ENCODE measurements at places on chromosomes 3 and 15.

- no peak for DNase-seq
Measured at GRCh38 chr15:79903626-79904025, 6.8 kb upstream of the MTHFS start.

DNA sequence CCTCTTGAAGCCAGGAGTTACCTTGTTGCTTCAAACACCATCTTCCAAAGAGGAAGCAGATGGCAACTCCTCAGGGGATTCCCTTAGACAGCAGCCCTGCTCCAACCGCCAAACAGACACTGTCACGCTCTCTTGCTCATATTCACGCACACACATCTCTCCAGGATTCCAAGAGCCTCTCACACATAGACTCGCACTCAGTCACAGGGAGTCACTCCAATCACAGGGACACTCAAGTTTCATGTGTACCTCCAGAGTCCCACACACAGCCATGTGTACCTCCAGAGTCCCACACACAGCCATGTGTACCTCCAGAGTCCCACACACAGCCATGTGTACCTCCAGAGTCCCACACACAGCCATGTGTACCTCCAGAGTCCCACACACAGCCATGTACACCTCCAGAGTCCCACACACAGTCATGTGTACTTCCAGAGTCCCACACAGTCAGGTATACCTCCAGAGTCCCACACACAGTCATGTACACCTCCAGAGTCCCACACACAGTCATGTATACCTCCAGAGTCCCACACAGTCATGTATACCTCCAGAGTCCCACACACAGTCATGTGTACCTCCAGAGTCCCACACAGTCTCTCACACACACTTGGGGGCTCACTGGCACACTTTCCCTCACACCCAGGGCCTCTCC, 6.1 kb downstream of the VWA5B2 start:
- no peak for DNase-seq

DNA sequence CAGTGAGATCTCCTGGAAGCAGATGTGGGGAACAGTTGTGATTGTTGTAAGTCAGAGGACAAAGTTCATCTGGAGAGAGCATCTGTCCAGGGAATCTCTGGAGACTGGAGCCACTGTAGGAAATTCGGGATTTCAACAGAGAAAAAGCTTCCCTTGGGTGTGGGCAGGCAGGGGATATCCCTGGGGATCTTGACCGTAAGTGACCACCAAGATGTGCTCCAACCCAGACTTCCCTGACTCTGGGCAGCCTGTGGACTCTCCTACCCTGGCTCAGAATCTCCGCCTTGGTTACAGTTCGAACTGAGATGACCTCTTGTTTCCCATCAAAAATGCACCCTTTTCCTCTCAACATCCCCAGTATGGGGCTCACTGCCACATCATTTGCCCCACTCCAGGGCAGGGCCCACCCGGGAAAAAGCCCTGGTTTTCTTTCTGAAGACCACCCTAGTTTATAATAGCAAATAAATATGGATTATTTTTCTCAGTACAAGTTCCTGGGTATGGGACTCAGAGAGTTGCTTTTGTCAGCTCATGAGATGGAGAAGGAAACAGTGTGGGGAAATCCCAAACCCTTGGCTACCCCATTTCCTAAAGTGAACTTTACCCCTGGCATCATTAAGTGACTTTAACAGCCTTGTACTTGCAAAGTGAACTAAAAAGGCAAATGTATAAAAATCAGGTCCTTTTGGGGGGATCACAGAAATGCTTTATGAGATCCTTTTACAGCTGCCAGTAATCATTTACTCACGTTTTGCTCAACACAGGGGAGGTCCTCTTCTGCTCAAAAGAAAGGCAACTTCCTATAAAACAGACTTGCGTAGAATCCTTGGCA, 89.9 kb downstream of the CCNL1 start:
- no peak for DNase-seq

- no peak for DNase-seq
Measured at GRCh38 chr3:46862369-46863025, 747 bp downstream of the MYL3 start.

- DNase-seq = no peak
Measured at GRCh38 chr3:182041668-182042291, 330.1 kb downstream of the SOX2 start.

GRCh38 chr3:47003461-47004368, 24.2 kb downstream of the NBEAL2 start:
- DNase-seq = no peak

All from skeletal muscle cell (primary cell).